ENCODE measurements at places on chromosomes 11 and 22.

- no peak overlapping the region for H3K4me3 ChIP-seq
- H3K36me3 ChIP-seq = peaks cover 9% of the 10 kb centered on the region
- H3K4me1 ChIP-seq = no peaks in the 10 kb centered on the region
- H3K27ac ChIP-seq = no peak overlapping the region
- H3K27me3 ChIP-seq = no peaks in the 10 kb centered on the region
Observed at GRCh38 chr22:20066617-20067383, 13.2 kb upstream of the DGCR8 start.

DNA sequence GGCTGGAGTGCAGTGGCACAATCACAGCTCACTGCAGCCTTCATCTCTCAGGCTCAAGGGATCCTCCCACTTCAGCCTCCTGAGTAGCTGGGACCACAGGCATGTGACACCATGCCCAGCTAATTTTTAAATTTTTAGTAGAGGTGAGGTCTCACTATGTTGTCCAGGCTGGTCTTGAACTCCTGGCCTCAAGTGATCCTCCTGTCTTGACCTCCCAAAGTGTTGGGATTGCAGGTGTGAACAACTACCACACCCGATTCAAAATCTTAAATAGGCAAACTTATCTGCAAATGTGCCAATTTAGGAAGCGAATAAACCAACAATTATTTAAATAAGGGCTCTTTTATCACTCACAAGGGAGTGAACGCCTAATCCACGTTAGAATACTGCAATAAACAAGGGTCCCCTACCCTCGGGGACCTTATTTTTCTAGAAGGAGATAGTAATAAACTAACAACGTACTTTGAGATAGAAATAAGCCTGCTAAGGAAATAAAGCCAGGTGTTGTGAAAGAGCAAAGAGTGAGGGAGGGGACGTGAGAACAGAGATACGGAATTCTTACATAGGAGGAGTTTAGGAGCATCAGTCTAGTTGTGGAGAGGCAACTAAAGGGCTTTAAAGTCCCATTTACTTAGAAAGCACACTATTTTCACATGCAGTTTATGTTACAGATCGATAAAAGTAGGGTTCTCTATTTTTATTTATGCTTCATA, 3.0 kb upstream of the WEE1 start:
- H3K27me3 ChIP-seq = no peaks in the 10 kb centered on the region
- peaks cover 5% of the 10 kb centered on the region for H3K4me1 ChIP-seq
- H3K36me3 ChIP-seq = no peaks in the 10 kb centered on the region
- H3K4me3 ChIP-seq = no peak overlapping the region
- H3K27ac ChIP-seq = no peak overlapping the region
- DNase-seq = no peak

- no peaks in the 10 kb centered on the region for H3K36me3 ChIP-seq
- peak overlapping the region; percentile 59 for H3K27ac ChIP-seq
- H3K4me3 ChIP-seq = no peak overlapping the region
Observed at GRCh38 chr11:75031771-75032549, 43.2 kb downstream of the NEU3 start.

GRCh38 chr11:86706338-86707131, 34.1 kb upstream of the ME3 start:
- H3K27me3 ChIP-seq = no peaks in the 10 kb centered on the region
- no peak for DNase-seq
- no peaks in the 10 kb centered on the region for H3K4me1 ChIP-seq
- H3K4me3 ChIP-seq = no peak overlapping the region
- no peaks in the 10 kb centered on the region for H3K36me3 ChIP-seq

DNA sequence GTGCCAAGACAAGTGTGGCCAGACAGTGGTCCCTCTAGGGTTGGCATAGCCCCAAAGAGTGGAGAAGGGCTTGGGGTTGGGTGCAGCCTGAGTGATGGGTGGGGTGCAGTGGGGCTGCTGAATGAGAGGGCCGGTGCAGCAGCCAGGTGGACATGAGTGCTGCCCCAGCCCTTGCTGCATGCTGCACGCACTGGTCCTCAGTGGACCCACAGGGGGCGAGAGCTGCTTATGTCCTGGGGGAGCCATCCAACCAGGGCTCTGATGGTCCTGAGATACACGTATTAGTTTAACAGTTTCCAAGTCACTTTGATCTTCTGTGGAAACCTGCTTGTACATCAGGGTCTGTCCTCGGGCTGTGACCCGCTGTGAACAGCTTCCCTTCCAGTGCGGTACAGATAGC, 23.9 kb upstream of the ACR start:
- no peaks in the 10 kb centered on the region for H3K36me3 ChIP-seq
- no peak overlapping the region for H3K4me3 ChIP-seq
- H3K27ac ChIP-seq = no peak overlapping the region
- no peaks in the 10 kb centered on the region for H3K27me3 ChIP-seq
- H3K4me1 ChIP-seq = no peaks in the 10 kb centered on the region
- DNase-seq = no peak

- H3K27ac ChIP-seq = peak overlapping the region; percentile 4
- no peak overlapping the region for H3K4me3 ChIP-seq
- no peaks in the 10 kb centered on the region for H3K4me1 ChIP-seq
- H3K36me3 ChIP-seq = no peaks in the 10 kb centered on the region
- no peak for DNase-seq
- H3K27me3 ChIP-seq = peaks cover 10% of the 10 kb centered on the region
Observed at GRCh38 chr11:64665411-64665821, 57.6 kb downstream of the NRXN2 start.
